Stimulated activated CD8-positive, alpha-beta memory T cell treated with anti-CD3 and anti-CD28 coated beads, Interleukin-4, amount 100 ng/mL, for 24 hours (primary cell): ENCODE measurements at places on chromosomes 1 and 21.
A peak's percentile ranks its signal among the peaks of the same experiment; 100 is the strongest.

GRCh38 chr1:17732475-17732874, 22.7 kb upstream of the ACTL8 start:
- no peak for DNase-seq

DNA sequence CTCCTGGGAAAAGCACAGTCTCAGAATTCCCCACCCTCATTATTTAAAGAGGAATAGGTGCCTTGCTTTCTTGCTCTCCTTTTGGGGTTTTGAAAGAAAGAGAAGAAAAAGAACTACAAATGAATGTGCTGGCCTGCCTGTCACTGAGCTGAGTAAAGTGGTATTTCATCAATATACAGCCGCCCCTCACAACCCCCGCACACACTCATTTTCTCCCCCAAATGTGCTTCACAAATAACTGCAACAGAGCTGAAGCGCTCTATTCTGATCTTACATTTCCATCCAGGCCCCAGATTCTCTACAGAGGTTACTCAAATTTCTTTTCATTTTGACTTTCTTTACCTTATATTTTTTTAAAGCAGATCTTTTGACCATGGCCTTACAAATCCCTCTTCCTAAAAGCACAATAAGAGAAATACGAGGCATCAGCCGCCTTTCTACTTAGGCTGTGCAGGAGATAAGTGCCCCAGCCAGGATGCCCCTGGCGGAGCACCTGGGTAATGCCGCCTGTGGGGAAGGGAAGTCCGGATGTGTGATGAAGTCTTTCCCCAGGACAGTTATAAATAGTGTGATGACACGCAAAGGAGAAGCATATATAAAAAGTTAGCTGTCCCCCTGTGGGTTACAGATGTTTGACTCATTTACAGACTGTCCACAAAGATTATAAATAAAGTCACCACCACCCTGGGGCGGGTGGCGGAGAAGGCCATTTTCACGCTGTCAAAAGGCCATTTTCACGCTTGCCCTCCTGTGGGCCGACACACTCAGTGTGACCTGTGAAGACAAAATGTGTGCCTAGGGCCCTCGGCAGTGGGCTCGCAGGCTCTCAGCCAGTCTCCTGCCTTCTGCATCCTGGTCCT, 6.5 kb downstream of the KCNN3 start:
- DNase-seq: peak; percentile 28

GRCh38 chr1:152111515-152111968, 3.7 kb downstream of the TCHH start:
- no peak for DNase-seq

DNA sequence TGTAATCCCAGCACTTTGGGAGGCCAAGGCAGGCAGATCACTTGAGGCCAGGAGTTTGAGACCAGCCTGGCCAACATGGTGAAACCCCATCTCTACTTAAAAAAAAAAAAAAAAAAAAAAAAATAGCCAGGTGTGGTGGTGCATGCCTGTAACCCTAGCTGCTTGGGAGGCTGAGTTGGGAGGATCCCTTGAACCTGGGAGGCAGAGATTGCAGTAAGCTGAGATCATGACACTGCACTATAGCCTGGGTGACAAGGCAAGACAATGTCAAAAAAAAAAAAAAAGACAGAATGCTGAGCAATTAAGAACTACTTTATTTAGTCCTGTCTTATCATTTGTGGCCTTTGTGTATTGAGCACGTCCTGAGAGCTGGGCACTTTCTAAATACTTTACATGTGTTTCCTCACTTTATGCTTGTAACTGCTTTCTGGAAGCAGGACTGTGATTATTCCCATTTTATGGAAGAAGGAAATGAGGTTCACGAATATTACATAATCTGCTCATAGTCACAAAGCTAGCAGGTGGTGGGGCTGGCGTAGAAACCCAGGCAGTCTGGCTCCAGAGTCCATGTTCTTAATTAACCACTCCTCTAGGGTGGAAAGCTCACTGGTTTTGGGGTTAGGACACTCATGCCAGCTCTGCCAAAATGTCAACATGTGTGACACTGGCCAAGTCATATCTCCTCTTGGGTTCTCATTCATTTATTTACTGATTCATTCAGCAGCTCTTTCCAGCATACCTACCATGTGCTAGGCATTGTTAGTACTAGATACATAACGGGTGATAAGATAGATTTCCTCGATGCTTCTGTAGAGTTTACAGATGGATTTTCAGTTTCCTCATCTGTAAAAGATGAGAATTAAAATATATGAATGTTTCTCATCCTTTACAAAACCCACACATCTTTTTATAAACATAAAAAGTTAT, 57.7 kb downstream of the DDR2 start:
- no peak for DNase-seq

GRCh38 chr1:97159342-97159741, 437.8 kb downstream of the PTBP2 start:
- no peak for DNase-seq

DNA sequence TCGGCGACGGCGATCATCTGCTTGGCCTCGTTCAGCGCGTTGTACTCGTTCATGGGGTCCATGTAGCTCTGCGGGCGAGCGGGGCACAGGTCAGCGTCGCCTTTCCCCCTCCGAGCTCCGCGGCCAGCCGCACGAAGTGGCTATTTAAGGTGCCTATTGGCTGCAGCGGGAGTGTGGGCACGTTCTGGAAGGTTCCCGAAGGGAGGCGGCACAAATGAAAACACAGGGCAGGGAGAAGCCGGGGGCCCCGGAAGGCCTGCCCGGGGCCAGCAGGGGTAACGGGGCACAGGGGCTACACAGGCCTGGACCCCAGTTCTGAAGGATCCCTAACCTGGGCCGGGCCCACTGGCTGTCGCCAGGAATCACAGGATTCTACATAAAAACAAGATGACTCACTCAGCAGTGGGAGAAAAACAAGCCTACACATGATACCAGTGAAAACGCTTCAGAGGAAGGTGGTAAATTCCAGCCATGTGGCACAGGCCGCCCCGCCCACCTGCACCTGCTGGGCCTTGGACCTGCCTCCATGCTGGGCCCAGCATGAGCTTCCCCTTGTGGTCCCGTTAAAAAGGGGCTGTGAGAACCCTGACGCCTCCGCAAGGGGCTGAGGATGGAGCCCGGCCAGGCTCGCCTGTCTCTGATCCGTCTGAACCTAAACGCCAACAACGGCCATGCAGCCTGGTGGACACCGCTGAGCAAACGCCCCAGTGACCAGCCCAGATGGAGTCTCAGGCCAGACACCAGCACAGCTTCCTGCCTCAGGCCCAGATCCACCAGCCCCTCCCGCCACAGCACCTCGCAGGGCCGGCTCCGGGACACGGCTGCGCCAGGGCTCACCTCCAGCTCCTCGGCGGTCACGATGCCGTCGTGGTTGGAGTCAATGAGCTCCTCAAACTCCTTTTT, 3.9 kb upstream of the TNFRSF4 start:
- peak; percentile 37 for DNase-seq

DNA sequence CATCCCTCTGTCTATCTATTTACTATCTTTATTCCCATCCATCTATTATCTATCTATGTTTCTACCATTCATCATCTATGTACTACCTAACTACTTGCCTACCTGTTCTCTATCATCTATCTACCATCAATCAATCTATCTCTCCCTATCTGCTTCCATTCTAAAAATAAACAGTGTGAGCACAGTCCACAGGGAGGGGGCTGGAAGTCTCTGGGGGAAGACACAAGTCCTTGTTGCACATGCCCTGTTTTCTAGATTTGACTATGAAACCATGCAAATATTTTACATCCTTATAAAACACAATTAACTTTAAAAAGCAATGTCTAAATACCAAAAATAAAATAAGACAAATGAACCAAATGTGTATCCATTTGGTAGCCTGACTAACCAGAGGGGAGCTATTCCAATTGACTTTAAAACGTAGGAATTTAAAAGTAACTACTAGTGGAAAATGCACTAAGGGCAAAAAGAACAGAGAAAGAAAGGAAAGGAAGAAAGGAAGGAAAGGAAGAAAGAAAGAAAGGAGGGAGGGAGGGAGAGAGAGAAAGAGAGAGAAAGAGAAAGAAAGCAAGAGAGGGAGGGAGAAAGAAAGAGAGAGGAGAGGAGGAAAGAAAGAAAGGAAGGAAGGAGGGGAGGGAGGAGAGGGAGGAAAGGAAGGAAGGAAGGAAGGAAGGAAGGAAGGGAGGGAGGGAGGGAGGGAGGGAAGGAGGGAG, 13.6 kb upstream of the RIPK4 start:
- DNase-seq: no peak

- DNase-seq: no peak
Measured at GRCh38 chr1:96492236-96492635, 229.3 kb upstream of the PTBP2 start.

- no peak for DNase-seq
Measured at GRCh38 chr1:162376691-162377090, at the start of gene SPATA46. Gene SPATA46, minus strand, starts transcription at chr1:162376854. Its CDS starts 64 bp downstream, at chr1:162376790.

- DNase-seq: no peak
Measured at GRCh38 chr1:54273795-54274163, 73.8 kb downstream of the MRPL37 start.

DNA sequence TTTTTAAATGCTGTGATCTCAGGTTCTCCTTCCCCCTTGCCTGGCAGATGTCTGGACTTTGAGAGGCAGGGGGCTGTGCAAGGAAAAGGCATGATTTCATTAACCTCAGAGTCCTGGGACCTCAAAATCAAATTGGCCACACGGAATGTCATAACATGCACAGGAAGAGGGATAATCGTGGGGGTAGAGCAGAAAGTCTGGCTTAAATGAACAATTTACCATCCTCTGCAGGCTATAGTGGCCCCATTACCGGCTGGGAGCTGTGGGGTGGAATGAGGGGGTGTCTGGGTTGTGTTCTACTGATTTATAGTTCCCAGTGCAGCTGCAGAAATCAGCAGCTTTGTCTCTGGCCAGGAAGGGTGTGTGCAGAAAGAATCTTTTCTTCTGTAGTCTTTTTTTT, 10.8 kb downstream of the OPRD1 start:
- DNase-seq: no peak

- DNase-seq: no peak
Measured at GRCh38 chr1:227910511-227911153, 37.1 kb downstream of the WNT9A start.

DNA sequence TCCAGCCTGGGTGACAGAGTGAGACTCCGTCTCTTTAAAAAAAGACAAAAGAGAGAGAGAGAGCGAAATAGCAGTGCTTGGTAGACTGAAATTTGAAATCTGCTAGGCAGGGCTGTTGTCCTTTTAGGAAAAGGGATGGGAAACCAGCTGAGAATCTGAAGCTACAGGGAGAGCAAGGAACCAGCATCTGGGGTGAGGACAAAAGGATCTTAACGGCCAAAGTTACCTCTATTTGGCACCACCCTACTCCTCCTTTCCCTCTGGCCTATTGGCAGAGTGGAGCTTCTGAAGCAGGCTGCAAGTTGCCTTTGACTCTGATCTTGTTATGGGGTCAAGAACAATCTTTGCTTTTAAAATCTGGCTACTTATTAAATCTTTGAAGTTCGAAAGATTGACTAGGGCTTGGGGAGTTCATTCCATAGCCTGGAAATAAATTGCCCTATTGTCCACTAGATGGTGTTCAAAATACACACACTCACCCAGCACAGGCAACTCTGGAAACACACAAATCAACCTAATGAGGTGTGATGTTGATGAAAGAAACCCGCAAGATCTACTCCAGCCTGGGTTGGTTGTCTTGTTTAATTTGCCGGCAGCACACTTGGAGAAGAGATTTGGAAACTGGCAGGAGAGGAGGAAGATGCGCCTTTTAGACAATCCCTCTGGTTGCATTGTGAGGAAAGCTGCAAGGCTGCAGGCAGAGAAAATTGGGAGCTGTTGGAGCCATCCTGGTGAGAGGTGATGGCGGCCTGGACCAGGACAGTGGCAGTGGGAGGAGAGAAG, 16.5 kb upstream of the PARP1 start:
- DNase-seq: no peak

GRCh38 chr1:193387406-193387805, 201.0 kb upstream of the B3GALT2 start:
- no peak for DNase-seq

DNA sequence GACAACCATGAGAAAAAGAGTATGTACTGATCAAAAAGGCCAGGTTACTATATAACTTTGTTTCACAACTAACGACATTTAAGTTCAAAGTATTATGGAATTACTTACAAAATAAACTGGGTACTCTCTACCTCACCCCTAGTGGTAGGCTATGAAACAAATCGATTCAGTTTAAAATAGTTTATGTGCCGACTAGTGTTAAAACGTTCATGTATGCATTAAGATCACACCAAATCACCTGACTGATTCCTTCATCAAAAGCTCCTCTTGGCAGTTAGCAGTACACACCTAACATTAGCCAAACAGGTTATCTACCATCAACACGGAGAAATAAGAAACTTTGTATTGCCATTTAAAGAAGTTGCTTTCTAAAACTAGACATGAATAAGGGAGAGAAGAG, 137.1 kb downstream of the AKT3 start:
- DNase-seq: no peak

DNA sequence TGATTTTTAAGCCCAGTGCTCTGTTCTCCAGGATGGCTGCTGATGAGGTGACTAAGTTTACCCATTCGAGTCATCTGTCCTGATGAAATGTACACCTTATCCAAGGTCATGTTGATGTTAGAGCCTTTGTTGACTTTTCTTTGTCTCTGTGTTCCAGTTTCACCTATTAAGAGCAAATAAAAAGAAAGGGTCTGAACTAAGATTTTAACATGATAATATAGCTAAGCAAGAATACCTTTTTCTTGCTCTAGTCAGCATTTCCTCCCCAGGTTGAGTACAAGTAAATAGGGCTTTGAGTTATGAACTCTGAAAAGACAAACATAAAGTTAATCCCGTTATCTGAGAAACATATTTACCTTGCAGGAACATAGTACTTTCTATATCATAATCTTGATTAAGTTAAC, 52.1 kb upstream of the GPR88 start:
- DNase-seq: no peak

- no peak for DNase-seq
Measured at GRCh38 chr1:158901623-158902022, 29.7 kb upstream of the PYHIN1 start.

DNA sequence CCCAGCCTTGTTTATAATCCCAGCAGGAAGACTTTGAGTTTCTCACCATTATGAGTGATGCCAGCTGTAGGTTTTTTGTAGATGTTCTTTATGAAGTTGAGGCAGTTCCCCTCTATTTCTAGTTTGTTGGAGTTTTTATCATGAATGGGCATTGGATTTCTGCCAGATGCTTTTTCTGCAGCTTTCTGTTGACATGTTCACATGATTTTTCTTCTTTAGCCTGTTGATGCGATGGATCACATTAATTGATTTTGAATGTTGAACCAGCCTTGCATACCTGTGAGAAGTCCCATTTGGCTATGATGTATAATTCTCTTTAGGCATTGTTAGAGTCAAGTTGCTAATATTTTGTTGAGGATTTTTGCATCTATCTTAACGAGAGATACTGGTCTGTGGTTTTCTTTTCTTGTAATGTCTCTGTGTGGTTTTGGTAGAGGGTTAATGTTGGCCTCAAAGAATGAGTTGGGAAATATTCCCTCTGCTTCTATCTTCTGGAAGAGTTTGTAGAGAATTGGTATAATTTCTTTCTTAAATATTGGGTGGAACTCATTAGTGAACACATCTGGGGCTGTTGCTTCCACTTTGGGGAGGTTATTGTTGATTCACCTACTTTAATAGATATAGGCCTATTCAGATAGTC, 33.2 kb downstream of the ZBTB40 start:
- DNase-seq: no peak

GRCh38 chr1:231170875-231171274, 9.0 kb downstream of the TRIM67 start:
- DNase-seq: no peak
